Chondrocyte (in vitro differentiated cells): ENCODE measurements at places on chromosomes 12 and 14. TPM values are rescaled to one million over a fixed set of nuclear protein-coding genes. Genes with fewer than 3 reads are reported as not detected.

GRCh38 chr12:55721601-55722213 is 1.5 kb downstream of the RDH5 start:
- DNase-seq, result no peak

- no peak for DNase-seq
Observed at GRCh38 chr12:54004841-54005530, 3.8 kb upstream of the HOXC8 start.

DNA sequence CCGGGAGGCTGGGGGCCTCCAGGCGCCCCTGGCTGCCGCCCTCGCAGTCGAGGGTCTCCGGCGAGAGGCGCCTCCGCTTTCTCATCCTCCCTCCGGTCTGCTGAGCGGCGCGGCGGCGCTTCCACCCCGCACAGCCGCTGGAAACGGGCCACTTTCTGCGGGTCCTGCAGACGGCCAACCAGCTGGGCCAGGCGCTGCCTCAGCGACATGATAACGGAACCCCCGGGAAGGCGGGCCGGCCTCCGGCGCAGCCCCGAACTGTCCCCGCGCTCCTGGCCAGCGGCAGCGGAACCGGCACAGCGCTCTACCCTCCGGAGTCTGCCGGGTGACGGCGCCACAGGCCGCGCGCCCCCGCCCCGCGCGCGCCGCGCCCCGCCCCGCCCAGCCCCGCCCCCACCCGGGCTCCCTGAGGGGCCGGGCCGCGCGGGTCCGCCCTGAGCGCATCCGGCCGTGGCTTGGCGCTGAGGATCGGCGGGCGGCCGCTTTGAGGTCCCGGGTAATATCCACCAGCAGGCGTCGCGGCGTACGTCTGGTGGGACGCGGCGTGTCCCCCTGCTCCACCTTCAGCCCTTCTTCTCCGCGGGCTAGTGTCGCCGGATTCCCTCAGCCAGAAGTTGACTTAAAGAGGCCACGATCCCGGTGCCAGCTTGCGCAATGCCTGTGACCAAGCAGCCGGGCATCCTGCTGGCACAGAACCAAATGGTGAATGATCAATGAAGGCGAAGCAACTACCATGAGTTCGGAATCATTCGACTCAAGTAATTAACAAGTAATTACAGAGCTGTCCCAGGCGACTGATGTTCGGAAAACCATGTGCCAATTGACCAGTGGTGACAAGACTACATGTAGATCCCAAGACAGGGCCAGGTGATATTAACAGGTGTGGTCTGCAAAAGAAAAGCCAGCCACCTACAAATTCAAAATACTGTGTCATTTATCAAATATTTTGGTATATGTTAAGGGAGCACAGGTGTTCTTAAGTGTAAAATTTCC is at the start of gene SGPP1:
Gene SGPP1, minus strand, starts transcription at position 330 of the 993 bp plus-strand sequence. Its CDS starts 121 bp downstream, at position 209.
- DNase-seq, result no peak

DNA sequence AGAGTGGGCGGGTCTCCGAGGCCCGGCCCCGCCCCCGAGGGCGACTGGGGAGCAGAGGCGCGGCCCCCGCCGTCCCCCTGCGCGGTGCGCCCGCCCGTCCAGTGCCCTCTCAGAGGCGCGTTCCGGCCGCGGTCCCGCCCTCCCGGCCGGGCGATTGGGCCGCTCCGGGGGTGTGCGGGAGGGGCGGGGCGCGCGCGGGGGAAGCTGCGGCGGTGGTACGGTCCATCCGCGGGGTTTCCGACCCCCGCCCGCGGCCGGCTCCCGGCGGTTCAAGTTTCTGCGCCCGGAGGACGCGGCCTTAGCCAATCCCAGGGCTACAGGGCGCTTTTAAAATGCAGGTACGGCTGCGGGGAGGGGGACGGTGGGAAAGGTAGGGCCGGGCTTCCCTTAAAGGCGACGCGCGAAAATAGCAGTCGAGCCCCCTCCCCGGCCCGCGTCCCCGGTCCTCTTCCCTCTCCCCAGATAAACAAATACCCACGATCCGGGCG is 315 bp upstream of the CCDC85C start:
- DNase-seq, result peak; percentile 98

The ZFP36L1 gene
- 82.5 to 195 TPM (median 180 TPM) in 3 replicates for total RNA-seq

The SYCP3 gene
- total RNA-seq, result 0.05 TPM in 1 of 3 replicates, not detected in the others

The PMEL gene
- total RNA-seq, result 0.45 to 1.1 TPM (median 0.82 TPM) in 3 replicates

The HOTAIR gene
- not detected in 3 replicates for total RNA-seq

DNA sequence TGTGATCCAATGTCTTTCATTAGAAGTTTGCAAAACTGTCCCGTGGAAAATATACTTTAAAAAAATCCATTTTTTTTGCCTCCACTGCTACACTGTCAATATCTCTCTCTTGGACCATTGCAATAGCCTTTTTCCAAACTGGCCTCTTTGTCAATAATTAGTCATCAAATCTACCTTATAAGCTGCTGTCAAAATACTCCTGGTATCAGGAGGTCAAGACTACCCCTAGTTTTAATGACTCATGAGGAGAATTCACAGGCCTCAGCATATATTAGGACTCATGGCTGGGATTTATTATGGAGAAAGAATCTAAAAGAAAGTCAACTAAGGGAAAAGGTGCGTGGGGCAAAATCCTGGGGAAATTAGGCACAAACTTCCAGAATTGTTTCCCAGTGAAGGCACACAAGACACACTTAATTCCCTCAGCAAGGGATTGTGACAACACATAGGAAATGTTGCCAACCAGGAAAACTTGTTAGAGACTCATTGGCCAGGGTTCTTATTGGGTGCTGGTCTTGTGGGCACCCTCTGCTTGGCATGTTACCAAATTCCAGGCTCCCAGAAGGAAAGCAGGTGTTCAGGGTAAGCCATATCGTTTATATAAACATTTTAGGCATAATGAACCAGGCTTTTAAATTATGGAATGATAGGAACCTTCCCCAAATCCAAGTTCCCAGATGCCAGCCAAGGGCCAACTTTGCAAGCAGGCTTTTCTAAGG is 56.1 kb downstream of the TMEM117 start:
- DNase-seq, result no peak

DNA sequence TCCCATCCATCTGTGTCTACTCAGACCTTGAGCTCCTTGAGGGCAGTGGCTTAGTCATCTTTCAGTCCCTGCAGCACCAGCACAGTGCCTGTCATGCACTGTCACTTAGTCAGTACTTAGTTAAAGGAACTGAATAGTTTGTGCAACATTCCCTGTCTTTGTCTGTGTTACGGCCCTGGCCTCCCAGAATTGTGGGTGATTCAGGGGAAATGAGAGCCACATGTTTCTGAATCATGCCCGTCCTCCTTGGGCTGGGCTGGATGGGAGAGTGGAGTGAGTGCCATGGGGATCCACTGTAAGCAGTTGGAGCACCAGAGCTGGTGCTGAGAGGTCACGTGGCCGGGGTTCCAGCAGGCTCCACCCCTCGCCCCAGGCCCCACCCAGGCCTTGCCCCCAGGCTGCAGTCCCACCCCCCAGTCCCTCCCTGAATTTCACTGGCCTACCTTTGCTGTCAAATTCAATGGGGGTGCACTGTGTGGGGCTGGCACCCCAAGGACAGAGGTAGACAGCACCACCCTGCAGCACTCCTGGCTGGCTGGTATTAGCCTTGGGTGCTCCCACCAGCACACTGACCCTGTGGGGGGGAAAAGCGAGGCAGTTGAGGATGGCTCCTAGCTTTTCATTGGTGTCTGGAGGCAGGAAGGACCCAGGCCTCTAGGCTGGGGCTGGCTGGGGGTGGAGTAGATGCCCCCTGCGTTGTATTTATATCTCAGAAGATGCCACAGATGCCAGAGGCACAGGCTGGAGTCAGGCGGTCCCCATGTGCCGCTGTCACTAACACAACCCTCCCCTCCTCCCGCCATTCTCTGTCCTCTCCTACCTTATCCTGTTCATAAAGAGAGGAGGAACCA is 7.5 kb downstream of the ITGA5 start:
- DNase-seq, result no peak

The TC2N gene
- 9.1 to 14.4 TPM (median 11.2 TPM) in 3 replicates for total RNA-seq

The SCNN1A gene
- 0.87 to 2.6 TPM (median 1.9 TPM) in 3 replicates for total RNA-seq

DNA sequence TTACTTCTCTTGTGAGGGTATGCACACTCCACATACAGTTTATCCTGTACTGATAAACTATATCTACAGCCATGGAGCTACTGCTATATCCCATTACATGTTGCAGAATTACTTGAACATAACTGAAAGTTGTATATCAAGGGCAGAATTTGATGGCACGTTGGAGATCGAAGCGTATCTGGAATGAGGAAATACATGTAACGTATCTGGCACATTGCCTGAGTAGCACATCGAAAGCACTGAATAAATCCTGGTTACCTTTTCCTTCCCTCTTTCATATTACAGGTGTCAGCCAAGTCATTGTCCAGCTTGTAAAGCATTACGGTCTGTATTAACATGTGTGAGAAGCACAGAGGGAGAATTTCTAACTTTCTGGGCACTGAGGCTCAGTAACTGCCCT is 42.1 kb upstream of the LIN7A start:
- no peak for DNase-seq

The ESYT1 gene
- 127 to 155 TPM (median 144 TPM) in 3 replicates for total RNA-seq

DNA sequence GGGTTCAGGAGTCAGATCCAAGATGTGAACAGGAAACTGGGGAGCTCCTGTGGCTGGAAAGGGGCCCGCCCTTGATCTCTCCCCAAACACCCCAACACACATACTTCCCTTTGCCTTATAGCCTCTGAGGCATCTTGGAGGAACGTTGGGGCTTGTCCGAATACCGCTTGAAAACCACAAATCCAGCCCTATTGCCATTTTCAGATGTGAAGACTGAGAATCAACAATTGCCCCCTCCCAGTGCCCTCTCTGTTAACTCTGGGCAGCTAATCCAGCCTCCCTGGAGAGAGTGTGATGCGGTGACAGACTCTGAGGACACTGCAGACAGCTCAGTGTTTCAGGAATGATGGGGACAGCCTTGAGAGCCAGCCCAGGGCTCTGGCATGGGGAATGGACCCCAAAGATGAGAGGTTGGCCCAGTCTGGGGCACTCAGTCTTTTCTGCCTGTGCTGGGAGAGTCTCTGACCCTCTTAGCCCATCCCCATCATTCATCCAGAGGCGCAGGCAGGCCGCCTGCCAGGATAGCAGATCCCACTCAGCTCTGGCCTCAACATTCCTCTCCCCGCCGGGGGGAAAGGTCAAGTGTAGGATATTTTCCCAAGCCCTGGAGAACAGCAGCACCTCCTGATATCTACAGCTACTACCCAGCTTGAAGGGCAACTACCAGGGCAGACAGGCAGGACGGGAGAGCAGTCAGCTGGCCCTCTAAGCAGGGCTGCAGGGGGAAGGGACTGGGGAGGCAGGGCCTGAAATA is 24.6 kb upstream of the LTBP2 start:
- DNase-seq, result no peak

- DNase-seq, result no peak
Observed at GRCh38 chr14:36176524-36176923, at the start of gene PTCSC3. Gene PTCSC3 (minus strand): TSS chr14:36176722.

DNA sequence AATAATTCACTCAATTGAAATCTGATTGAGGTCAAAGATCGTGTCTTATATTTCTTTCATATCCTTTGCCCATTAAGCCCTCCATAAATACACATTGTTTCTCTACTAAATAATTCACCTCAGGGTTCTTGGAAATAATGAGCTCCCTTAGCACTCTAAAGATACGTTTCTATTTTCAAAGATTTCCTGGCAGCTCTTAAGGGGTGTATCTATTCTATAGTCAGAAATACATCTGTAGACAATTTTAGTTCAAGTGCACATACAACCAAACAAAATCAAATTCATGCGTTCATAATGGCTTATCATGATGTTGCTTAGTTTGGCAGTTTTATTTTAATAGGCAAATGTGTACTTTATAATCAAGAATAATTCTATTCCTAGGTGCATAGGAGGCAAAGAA is 361.1 kb upstream of the DDHD1 start:
- no peak for DNase-seq

The RPL6 gene
- total RNA-seq, result 896 to 952 TPM (median 905 TPM) in 3 replicates

The WIF1 gene
- not detected in 3 replicates for total RNA-seq

GRCh38 chr14:84288781-84289180 is 1241.2 kb upstream of the FLRT2 start:
- DNase-seq, result no peak

DNA sequence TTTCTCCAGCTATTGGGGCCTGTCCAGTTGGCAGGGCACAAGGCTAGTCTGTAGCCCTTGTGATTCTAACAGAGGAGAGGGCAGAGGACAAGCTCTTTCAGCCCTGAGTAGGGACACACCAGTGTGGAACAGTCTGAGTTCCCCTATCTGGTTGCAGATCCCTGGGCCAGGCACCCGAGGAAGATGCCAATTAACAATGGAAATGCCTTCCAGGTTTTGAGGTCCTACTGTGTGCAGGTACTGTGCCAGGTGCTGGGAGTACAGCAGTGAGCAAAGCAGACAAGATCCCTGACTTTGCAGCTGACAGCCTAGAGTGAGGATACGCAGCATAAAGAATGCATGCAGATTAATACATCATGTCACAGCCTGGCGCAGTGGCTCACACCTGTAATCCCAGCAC is 17.1 kb downstream of the DTX1 start:
- DNase-seq, result no peak

- no peak for DNase-seq
Observed at GRCh38 chr12:41402801-41403200, 214.7 kb downstream of the PDZRN4 start.

The DEGS2 gene
- 0.17 to 0.36 TPM in 2 of 3 replicates, not detected in the other for total RNA-seq

The MDGA2 gene
- 0.17 to 0.65 TPM in 2 of 3 replicates, not detected in the other for total RNA-seq

- DNase-seq, result no peak
Observed at GRCh38 chr14:54919330-54919729, 16.7 kb upstream of the GCH1 start.

DNA sequence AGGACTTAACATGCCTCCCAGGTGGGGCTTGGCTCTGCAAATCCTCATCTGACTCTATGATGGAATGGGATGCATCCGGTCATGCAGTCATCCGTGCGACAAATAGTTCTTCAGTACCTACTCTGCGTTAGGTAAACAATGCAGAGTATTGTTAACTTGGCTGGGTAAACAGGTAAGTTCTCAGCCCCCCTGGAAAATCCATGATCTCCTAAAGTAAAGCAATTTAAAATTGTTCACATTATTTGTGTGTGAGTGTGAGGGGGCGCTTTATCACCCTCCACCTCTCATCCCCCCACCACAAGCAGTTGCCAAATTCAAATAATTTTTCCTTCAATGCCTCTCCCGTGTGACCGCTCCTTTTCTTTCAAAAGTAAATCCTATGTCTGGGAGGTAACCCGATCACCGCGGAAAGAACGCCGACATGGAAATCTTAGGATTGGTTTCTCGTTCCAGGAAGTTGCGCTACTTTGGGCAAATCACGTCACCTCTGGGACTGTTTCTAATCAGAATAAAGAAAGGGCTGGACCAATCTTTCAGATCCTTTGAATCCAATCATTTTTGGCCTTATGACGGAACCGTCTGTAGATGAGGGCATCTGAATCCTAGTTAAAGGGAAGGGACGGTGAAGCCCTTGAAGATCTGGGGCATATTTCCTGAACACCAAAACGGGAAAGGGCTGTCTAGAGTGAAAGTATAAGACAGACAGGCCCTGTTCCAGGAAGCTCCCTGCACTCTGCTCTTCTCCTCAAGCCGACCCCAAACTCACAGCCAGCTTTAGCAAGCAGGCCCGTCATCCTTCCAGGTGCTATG is 44.0 kb upstream of the SINHCAF start:
- no peak for DNase-seq

DNA sequence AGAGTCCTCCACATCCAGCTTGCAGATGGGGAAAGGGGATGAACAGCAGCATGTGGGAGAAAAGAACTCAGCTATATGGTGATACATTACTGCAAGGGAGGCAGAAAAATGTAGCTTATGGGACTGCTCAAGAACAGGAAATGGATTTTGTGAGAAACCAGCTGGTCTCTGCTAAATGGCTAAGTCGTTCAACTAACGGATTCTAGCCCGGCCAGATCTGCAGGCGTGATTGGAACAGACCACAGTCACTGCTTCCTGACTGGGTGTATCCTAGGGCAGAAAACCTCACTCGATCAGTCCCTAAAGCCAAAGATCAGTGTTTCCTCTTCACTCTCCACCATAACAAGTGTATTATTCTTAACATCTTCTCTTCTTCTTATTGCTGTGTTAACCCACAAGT is 8.1 kb upstream of the PTGDR start:
- DNase-seq, result no peak
